ENCODE measurements at places on chromosomes 7 and 10.
A peak's percentile ranks its signal among the peaks of the same experiment; 100 is the strongest.

- no peak for DNase-seq
Observed at GRCh38 chr10:73839276-73839966, 28.0 kb upstream of the NDST2 start.

DNA sequence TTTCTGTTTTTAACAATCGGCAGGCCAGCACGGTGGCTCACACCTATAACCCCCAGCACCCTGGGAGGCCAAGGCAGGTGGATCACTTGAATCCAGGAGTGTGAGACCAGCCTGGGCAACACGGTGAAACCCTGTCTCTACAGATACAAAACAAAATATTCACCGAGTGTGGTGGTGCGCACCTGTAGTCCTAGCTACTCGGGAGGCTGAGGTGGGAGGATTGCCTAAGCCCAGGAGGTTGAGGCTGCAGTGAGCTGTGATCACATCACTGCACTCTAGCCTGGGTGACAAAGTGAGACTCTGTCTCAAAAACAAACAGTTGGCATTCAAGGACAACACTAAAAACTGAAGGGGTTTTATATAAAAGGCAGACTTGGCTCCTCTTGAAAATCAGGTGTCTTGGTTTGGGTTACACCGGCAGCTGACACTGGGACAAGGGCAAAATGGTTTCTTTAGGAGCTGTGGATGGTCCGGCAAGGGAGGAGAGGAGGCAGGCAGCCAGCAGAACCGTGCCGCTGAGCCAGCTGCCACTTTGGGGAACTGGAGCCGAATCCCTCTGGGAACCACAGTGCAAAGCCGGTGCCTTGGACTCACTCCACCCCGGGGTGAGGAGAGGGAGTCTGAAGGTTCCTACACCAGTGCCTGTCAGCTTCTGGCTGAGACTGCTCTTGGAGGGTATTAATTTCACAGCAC is 52.6 kb downstream of the CHST3 start:
- no peak for DNase-seq

GRCh38 chr7:130868139-130868538 is 134.1 kb upstream of the KLF14 start:
- no peak for DNase-seq

DNA sequence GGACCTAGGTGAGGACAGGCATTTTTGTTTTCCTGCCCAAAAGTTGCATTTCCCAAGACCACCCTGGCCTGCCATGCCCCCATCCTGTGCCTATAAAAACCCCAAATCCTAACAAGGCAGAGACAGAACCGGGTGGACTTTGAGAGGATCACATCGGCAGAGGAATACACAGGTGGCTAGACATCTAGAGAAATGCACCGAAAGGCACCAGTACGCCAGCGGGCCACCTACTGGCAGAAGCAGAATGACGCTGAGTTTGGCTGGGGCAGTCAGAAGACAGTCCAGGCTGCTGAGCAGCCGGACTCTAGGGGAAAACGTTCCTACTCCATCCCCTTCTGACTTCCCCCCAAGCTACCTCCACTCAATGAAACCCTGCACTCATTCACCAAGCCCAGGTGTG is 2.8 kb downstream of the AKR1C4 start:
- DNase-seq: no peak

GRCh38 chr10:12768156-12769100 is 233.1 kb downstream of the CCDC3 start:
- no peak for DNase-seq

- no peak for DNase-seq
Observed at GRCh38 chr7:153404124-153404523, 644.6 kb downstream of the ACTR3B start.

GRCh38 chr10:94216201-94216600 is 146.5 kb downstream of the NOC3L start:
- DNase-seq: no peak

DNA sequence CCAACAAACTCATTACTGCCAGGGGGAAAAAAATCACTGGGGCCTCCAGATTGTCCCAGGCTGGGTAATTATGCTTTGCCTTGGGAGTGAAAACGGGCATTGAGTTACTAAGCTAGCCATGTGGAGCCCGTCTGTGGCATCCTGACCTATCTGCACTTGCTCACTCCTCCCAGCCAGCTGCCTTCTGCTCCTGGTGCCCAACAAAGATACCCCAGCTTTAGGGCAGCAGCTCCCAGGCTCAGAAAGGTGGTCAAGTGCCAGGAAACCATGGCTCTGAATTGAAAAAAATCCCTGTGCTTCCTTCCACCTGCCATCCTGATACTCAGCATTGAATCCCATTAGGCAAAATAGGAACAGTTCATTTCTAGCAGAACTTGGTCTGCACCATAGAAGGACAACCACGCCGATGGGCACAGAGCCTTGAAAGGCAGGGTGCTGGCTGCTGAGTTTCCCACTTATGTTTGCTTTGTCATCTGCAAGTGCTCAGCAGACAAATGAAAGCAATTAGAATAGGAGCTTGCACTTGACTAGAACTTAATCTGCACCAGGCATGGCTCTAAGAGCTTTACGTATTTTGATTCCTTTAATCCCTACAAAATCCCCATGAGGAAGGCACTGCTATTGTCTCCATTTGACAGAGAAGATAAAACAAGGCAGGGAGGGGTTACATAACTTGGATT is 42.8 kb downstream of the HSPA12A start:
- no peak for DNase-seq

DNA sequence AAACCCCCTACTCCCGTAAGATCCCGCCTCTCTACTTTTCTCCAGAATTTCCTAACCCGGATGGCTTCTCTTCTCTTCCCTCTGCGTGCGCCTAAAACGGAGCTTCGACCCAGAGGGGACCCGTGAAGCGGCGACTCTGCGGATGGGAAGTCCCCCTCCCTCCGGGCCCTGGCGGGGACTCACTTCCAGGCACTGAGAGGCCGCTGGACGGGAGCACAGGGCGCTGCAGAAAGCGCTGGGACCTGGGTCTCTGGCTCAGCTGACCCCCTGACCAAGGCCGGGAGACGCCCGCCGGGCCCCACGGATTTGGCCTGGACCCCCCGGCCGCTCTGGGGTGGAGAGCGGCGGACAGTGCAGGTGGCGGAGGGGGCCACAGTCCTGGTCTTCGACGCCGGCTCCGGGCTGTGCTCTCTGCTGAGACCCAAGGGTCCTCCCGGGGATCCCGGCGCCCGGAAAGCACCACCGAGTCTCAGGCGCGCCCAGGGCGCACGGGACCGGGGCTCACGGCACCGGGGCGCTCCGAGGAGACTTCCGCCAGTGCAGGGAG is 688 bp upstream of the FOXL3 start:
- no peak for DNase-seq

- no peak for DNase-seq
Observed at GRCh38 chr10:72081772-72082590, 6.4 kb downstream of the SPOCK2 start.

GRCh38 chr10:108169846-108170245 is 1005.3 kb upstream of the SORCS1 start:
- no peak for DNase-seq

DNA sequence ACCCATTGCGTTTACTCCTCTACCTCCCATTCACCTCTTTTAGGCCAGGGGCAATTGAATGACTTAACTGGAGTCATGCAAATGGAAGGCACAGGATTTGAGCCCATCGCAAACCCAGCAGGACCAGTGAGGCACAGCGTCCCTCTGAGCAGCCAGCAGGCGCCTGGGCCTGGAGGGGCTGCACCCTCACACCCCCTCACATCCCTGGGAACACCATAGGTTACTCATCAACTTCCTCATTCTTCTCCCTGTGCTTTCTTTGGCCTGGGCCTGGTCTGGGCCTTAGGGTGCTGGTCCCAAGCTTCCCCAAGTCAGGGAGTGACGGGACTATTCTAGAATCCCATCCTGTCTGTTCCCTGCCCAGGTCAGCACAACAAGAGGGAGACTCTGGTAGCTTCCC is 169.4 kb upstream of the EEPD1 start:
- no peak for DNase-seq

DNA sequence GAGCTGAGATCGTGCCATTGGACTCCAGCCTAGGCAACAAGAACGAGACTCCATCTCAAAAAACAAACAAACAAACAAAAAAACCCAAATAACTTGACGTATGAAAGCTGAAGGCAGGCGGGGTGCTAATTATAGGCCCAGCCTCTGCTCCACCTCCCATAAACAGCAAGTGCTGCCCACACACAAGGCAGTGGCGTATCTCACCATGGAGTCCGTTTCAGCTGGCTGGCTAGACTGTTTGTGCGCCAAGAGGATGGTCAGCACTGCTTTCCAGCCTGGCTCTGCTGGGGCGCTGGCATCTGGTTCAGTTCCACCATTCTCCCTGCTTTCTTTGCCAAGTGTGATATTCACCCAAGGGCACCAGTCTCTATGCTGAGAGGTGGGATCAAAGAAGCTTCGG is 29.1 kb downstream of the ZC3HC1 start:
- DNase-seq: no peak

DNA sequence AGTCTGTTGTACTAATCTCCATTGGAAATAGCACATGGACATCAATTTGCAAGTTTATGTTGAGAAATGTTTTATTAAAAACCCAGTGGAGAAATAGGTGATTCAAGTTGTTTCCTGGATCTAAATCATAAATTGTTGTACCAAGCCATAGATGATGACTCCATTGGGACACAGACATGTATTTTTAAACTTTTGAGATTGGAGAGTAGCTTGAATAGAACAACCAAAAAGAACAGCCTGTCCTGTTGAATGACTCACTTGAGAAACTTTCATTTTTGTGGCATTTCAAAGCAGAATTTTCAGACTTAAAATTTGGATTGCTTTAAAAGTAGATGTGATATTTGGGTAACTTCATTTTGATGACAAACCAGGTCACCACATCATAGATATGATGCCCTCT is 197.5 kb downstream of the GPAM start:
- no peak for DNase-seq

- DNase-seq: no peak
Observed at GRCh38 chr10:118804262-118804773, 49.5 kb upstream of the CACUL1 start.

DNA sequence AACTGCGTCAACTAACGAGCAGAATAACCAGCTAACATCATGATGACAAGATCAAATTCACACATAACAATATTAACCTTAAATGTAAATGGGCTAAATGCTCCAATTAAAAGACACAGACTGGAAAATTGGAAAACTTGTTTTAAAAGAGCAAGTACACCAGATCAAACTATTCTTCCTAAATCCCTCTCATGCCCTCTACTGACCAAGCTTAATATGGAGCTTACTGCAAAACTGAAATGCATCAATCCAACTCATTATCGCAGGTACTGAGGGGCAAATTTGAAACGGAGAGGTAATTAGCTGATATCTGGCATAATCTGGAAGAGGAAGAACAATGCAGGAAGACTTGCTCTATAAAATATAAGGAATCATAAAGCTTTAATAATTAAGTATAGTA is 1223.8 kb downstream of the NXPH1 start:
- DNase-seq: no peak

GRCh38 chr10:94288361-94289101 is 74.2 kb downstream of the NOC3L start:
- no peak for DNase-seq

- no peak for DNase-seq
Observed at GRCh38 chr7:151389096-151389767, 20.6 kb downstream of the WDR86 start.

- no peak for DNase-seq
Observed at GRCh38 chr7:128221929-128222403, 19.1 kb upstream of the LEP start.

DNA sequence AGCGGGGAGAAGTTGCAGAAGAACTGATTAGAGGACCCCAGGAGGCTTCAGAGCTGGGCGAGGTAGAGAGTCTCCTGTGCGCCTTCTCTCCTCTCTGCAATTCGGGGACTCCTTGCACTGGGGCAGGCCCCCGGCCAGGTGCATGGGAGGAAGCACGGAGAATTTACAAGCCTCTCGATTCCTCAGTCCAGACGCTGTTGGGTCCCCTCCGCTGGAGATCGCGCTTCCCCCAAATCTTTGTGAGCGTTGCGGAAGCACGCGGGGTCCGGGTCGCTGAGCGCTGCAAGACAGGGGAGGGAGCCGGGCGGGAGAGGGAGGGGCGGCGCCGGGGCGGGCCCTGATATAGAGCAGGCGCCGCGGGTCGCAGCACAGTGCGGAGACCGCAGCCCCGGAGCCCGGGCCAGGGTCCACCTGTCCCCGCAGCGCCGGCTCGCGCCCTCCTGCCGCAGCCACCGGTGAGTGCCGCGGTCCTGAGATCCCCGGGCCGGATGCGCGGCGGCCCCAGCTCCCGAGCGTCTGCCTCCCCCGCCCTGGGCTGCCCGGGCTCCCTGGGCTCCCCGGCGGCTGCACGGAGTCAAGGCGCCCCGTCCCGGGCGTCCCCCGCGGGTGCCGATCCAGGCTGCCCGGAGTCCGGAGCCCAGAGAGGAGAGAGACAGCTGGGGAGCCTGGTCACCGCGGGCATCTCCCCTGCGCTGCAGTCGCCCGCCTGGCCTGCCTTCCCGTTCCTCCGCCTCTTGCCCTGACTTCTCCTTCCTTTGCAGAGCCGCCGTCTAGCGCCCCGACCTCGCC is at the start of gene PLAU:
Gene PLAU, plus strand, starts transcription at position 369 of the 789 bp plus-strand sequence. CDS start 424 bp downstream, outside the sequence.
- no peak for DNase-seq

DNA sequence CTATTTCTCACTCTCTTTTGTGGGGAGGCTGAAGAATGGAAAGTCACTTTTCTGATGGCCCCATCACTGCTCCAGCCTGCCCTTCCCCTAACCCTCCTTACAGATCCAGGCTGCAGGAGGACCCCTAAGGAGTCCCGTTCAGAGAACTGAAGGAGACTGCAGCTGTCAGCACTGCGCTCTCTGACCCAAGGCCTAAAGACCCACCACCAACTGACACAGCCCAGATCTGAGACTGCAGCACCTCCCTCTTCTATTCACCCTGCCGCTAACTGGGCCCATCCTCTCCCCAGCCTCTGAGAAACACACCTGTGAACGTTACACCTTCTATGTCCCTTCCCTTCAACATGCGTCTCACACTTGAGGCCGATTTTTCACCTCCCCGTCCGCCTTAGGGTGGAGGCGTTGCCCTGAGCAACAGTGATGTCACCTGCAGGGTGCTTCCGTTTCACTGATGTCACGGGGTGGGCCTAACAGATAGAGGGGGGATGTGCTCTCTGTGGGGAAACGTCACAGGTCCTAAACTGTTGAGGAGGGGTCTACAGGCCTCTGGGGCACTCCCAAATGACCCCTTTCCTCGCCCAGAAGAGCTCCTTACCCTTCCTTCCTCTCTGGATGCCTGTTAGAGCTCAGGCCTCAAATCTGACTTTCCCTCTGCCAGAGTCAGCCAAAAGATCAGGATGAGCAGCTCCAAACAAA is 5.1 kb downstream of the ITPRIP start:
- DNase-seq: peak; percentile 38

DNA sequence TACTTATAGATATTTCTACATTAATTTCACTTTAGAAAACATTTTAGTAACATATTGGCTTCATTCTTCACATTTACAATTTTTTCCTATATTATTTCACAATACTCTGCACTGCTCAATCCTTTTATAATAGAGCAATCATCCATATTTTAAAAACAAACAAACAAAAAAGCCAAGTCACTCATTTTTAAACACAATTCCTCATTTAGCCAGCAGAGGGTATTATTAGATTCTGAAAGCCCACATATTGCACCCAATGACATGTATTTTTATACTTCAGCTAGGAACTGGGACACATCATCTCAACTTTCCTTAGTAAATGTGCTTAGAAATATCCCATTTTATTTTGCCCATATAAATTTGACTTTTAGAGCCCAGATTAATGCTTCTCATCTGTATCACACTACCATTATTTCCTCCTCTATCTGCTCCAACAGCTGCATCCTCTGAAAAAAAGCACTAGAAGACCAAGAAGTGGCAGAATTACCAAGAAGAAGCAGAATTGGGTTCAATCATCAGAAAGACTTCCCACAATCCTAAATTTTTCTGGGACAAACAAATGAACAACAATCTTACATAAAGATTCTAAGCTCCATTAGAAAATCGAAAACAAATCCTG is 29.5 kb downstream of the CTNNA3 start:
- no peak for DNase-seq
